ENCODE measurements at places on chromosomes 12 and 14.

- DNase-seq = no peak
Observed at GRCh38 chr14:101836135-101836534, 74.6 kb downstream of the PPP2R5C start.

- DNase-seq = no peak
Observed at GRCh38 chr12:101779626-101780025, 40.4 kb upstream of the SYCP3 start.

- DNase-seq = no peak
Observed at GRCh38 chr14:54335569-54336155, 61.1 kb upstream of the CDKN3 start.

- no peak for DNase-seq
Observed at GRCh38 chr12:76755829-76756379, 8.0 kb upstream of the ZDHHC17 start.

GRCh38 chr14:55741240-55741639 is 161.2 kb downstream of the KTN1 start:
- DNase-seq = no peak

DNA sequence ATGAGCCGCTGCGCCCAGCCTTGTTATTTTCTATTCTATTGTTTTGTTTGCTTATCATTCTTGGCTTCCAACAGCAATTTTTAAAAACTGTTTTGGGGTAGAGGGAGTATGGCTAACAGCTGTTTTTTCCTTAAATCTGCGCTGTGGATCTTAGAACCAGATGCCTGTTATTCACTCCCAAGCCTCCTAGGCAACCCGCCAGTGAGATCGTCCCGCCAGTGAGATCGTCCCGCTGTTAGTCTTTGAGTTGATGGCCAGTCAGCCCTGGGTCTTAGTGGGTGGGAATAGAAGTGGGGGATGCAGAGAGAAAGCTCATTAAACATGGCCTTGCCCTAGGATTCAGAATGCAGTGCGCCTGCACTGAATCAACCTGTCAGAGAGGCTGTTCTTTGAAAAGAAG is 67.3 kb upstream of the BICD1 start:
- no peak for DNase-seq

DNA sequence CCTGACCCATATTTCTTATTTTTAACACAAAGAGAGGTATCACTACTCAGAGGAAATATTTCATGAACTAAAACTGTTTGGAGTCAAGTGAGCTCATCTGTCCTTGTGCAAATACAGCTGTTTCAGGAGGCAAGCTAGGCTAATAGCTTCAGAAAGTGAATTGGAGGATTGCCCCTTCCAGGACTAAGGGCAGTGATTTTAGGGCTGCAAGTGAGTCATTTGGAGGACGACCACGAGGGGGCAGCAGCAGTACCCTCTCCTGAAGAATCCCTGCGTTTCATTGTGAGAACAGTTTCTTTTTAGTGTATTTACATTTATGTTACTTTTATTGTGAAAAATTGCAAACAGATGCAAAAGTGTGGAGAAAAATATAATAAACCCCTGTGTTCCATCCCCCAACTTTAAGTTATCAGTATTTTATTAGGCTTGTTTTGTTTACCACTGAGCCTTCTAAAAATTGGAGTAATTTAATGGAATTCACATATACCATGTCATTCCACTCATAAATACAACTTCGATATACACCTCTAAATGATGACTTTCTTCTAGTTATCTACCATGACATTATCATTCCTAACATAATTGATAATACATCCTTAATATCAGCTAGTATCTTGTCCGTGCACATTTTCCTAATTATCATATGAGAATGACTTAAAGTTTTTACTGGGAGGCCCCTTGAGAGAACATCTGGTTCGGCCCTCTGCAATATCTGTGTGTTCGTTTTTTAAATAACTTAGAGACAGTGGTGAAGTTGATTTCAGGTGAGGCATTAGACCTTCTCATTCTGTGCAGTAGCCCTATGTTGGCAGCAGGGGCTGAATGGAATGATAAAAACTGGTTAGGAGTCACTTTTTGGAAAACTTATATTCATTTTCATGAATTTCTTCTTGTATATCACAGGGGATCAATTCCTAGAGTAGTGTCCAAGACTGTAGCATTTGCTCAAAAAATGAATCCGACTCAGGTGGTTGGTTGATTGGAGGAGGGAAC is 13.7 kb downstream of the FOXJ2 start:
- DNase-seq = peak; percentile 63

GRCh38 chr12:131129839-131130238 is 176.1 kb downstream of the ADGRD1 start:
- DNase-seq = no peak

GRCh38 chr12:50072198-50072907 is 12.8 kb upstream of the SMARCD1 start:
- DNase-seq = no peak

GRCh38 chr12:3055704-3056467 is 21.3 kb upstream of the TSPAN9 start:
- DNase-seq = no peak

GRCh38 chr12:52878507-52879393 is 26.1 kb downstream of the KRT8 start:
- DNase-seq = no peak

- DNase-seq = no peak
Observed at GRCh38 chr14:63852271-63852816, 460 bp upstream of the SYNE2 start.

DNA sequence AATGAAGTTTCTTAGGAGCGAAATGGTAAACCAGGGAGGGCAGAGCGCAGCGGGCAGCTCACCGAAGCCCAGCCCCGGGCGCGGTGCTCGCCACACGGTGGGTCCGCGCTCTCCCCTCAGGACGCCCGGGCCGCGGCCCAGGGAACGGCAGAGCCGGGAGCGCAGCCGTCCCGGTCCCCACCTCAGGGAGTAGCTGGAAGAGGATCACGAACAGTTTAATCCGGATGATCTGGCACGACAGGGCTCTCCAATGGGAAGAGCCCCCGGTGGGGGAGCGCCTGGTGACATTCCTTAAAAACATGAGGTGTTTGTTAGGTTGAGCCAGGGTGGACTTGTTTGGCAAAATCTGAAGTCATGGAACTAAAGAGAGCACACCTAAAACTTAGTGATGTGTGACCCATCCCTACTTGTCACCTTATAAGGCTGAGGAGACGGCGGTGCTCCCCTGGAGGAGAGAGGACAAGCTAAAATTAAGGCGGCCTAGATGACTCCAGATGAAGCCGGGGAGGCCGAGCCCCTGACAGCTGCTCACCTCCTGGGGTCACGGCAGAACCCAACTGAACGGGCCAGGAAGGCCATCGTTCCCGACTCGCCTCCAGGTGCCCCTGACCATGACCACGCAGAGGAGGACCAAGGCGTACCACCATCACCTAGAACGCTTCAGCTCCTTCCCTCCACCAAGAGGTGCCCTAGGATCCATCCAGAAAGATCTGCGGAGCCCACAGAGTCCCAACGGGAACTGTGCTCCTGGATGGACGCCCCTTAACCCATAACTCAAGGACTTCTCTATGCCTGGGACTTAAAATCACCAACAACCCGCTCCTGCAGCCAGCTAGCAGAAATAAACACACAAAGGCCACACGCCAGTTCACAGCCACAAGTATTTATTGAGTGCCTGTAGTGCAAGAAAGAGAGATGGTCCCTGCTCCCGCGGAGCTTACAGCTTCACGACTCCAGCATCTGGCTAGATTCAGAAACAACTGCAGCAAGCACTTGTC is 866 bp upstream of the PITPNM2 start:
- DNase-seq = no peak

DNA sequence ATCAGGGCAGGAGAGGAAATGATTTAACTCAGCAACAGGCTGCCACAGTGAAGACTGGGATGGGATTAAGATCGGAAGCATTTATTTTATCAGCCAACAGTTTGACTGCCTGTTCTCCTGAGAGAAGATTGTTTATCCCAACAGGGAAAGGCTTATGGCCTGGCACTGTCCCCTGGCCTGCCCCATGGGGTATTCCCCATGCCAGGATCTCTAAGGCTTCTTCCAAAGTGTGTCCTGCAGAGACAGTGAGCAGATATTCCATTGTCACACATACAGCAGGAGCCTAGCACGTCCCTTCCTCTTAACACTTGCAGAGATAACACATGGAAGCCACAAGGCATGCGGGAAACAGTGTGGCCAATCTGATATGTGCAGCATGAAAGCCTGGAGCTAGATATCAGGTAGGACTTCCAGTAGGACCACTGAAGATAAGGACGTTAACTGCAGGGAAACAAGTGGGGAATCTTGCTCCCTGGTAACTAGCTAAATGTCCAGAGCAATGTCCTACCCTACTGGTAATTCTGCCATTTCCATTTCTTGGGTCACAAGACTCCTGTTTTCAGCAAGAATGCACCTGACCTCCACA is 48.2 kb downstream of the IQSEC3 start:
- no peak for DNase-seq

GRCh38 chr12:110183386-110183785 is 59.2 kb downstream of the IFT81 start:
- no peak for DNase-seq

DNA sequence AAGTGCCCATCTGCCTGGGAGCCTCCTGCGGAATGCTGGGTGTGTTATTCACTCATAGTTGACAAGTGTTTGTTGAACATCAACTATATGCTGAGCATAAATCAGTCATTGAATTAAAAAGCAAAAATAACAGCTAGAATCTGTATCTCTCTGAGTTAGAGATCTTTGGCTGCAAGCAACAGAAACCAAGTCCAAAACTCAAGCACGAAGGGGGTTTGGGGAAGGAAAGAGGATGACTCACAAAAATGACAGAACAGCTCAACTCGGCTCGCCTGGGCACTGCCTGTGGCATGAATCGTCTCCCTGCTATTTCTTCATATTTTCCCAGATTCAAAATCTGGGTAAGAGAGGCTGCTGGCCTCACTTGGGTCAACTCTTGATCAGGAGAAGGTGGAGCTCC is 72.6 kb upstream of the NCOR2 start:
- no peak for DNase-seq

DNA sequence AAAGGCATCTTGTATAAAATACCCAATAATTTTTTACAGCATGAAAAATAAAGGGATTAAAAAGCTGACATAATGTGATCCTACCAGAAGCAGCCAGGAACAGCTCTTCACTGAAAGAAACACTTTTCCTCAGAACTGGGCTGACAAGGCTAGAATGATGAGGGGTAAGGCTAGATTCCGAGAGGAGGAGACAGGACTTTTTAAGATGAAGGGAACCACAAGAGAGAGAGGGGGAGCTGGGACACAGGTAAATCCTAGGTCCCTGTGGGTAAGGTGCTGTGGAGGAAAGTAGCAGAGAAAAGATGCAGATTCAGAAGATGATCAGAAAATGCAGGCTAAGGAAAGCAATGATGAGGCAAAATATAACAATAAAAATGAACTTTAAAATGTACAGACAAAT is 29.5 kb downstream of the C2CD5 start:
- no peak for DNase-seq

DNA sequence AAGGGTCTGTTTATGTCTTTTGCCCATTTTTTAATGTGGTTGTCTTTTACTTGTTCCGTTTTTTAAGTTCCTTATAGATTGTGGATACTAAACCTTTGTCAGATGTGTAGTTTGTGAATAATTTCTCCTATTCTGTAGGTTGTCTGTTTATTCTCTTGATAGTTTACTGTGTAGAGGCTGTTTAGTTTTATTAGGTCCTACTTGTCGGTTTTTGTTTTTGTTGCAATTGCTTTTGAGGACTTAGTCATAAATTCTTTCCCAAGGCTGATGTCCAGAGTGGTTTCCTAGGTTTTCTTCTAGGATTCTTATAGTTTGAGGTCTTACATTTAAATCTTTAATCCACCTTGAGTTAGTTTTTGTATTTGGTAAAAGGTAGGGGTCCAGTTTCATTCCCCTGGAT is 33.9 kb downstream of the SLC39A9 start:
- DNase-seq = no peak

- no peak for DNase-seq
Observed at GRCh38 chr12:38101753-38102152, 214.8 kb upstream of the ALG10B start.

GRCh38 chr12:89311703-89312293 is 40.5 kb downstream of the DUSP6 start:
- no peak for DNase-seq

- no peak for DNase-seq
Observed at GRCh38 chr12:85564786-85565185, 271.4 kb downstream of the RASSF9 start.

GRCh38 chr14:68734231-68734732 is 58.6 kb downstream of the ZFP36L1 start:
- no peak for DNase-seq

- no peak for DNase-seq
Observed at GRCh38 chr14:93938751-93939303, 11.7 kb downstream of the FAM181A start.

DNA sequence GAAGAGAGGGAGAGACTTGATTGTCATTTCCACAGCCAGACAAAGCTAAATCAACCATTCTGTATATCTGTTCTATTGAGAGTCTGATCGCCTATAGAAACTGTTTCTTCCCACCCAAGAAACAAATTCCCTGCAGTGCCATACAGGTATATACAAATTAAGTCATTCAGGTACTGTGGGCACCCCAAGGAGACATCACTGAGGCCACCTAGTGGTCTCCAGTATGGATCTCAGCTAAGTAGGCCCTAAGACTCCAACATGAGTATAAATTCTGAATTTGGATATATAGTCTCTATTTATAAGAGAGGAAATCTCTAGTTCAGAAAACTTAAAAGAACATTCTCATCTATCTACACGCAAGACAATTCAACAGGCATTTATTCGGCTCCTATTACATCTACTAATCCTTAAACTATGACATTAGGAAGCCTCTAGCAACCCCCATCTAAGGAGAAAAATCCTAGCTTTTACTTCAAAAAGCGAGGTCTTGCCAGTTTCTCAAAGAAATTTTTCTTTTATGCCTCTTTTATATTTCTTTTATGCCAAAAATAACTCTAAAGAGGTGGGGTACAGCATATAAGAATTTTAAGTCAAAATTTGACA is 62.6 kb downstream of the DCAF5 start:
- no peak for DNase-seq

- DNase-seq = no peak
Observed at GRCh38 chr14:66284346-66284745, 201.8 kb upstream of the CCDC196 start.

GRCh38 chr12:42262271-42262670 is 24.2 kb upstream of the YAF2 start:
- DNase-seq = no peak

GRCh38 chr12:67333649-67334048 is 64.5 kb downstream of the CAND1 start:
- DNase-seq = no peak

GRCh38 chr14:60958146-60958545 is 22.7 kb downstream of the TRMT5 start:
- DNase-seq = no peak

GRCh38 chr14:22448035-22448904 is 140.8 kb downstream of the DAD1 start:
- DNase-seq = no peak

GRCh38 chr14:67491741-67492507 is 3.4 kb upstream of the TMEM229B start:
- no peak for DNase-seq

- no peak for DNase-seq
Observed at GRCh38 chr14:101225157-101226152, 321.9 kb upstream of the RTL1 start.

Measured in activated T-helper 1 cell treated with Interleukin-2 at 50 U/mL for 16 hours (primary cell).